ENCODE measurements at places on chromosomes 4 and X. TPM values are rescaled to one million over a fixed set of nuclear protein-coding genes. Genes with fewer than 3 reads are reported as not detected.
A peak's percentile ranks its signal among the peaks of the same experiment; 100 is the strongest.

- H3K27me3 ChIP-seq: no peaks in the 10 kb centered on the region
- no peak overlapping the region for H3K27ac ChIP-seq
- no peak overlapping the region for H3K4me3 ChIP-seq
- H3K4me1 ChIP-seq: no peaks in the 10 kb centered on the region
- no peak for DNase-seq
- H3K36me3 ChIP-seq: no peaks in the 10 kb centered on the region
Observed at GRCh38 chr4:88575186-88575585, 17.1 kb upstream of the HERC3 start.

DNA sequence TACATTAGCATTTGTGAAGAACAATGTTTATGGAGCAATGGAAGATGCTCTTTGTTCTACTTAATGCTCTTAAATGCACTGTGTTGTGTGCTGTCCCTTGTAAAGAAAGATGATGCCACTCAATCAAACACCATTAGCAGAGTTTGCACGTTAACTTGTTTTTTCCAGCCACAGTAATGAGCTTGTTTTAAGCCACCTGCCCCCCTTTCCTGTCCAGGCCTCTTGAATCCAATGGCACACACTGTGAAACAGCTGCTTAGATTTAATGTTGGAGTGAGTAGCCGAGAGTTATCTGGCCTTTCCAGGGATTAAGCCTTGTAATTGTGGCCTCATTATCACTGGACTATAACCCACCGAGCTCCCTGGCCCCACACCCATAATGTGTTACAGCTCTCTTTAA, 86.0 kb downstream of the PAK3 start:
- no peak overlapping the region for H3K27ac ChIP-seq
- DNase-seq: no peak
- H3K4me3 ChIP-seq: no peak overlapping the region
- H3K27me3 ChIP-seq: no peaks in the 10 kb centered on the region
- H3K4me1 ChIP-seq: no peaks in the 10 kb centered on the region

DNA sequence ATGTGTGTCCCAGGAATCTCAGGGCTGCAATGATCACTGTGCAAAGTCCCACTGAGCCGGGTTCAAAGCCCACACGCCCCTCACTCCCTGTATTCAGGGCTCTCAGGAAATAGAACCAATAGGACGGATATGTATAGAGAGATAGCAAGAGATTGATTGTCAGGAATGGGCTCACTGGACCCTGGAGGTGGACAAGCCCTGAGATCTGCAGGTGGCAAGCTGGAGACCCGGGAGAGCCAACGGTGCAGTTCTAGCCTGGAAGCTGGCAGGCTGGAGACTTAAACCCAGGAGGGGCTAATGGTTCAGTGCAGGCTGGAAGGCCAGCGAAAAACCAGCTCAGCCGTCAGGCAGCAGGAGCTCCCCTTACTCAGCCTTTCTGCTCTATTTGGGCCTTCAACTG, 52.8 kb upstream of the ADRA2C start:
- H3K36me3 ChIP-seq: no peaks in the 10 kb centered on the region
- H3K27ac ChIP-seq: no peak overlapping the region
- no peak overlapping the region for H3K4me3 ChIP-seq
- DNase-seq: no peak

DNA sequence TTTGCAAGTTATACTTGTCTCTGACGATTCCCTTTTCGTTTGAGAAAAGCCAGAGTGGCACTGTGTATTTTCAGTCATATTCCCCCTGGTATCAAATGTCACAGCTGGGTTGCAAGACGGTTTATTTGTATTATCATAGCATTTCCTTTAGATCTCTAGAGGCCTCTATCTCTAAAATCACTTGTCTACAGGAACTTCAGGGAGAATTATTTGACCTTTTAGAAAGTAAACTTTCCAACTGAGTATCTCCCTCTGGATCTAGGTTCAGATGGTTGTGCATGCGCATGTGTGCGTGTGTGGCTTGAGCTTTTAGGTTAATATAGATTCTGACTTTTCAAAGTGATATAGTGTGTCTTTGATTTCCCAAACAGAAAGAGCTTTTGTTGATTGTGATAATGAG, 15.1 kb upstream of the TAB3 start:
- H3K27ac ChIP-seq: no peak overlapping the region
- no peaks in the 10 kb centered on the region for H3K4me1 ChIP-seq
- H3K27me3 ChIP-seq: no peaks in the 10 kb centered on the region
- no peak overlapping the region for H3K4me3 ChIP-seq

DNA sequence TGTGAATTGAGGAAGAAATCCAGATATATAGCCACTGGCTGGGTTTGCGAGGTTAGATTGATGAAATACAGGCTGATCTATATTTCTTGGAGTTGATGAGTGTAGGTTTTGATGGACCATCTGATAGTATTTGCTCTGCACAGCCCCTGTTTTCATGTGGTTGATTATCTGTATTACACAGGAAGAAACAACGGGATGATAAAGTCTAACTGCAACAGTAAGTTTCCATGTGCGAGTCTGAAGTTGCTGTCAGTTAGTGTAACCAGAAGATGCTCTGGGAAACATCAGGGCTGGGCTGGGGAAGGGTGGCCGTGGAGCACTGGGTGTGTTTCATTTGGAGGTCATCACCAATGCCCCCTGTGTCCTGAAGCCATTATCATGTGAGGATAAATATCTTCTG, 148.4 kb upstream of the SFRP2 start:
- no peaks in the 10 kb centered on the region for H3K4me1 ChIP-seq
- H3K27me3 ChIP-seq: no peaks in the 10 kb centered on the region
- DNase-seq: no peak

The ESX1 gene
- not detected for total RNA-seq

The ERAS gene
- not detected for total RNA-seq

DNA sequence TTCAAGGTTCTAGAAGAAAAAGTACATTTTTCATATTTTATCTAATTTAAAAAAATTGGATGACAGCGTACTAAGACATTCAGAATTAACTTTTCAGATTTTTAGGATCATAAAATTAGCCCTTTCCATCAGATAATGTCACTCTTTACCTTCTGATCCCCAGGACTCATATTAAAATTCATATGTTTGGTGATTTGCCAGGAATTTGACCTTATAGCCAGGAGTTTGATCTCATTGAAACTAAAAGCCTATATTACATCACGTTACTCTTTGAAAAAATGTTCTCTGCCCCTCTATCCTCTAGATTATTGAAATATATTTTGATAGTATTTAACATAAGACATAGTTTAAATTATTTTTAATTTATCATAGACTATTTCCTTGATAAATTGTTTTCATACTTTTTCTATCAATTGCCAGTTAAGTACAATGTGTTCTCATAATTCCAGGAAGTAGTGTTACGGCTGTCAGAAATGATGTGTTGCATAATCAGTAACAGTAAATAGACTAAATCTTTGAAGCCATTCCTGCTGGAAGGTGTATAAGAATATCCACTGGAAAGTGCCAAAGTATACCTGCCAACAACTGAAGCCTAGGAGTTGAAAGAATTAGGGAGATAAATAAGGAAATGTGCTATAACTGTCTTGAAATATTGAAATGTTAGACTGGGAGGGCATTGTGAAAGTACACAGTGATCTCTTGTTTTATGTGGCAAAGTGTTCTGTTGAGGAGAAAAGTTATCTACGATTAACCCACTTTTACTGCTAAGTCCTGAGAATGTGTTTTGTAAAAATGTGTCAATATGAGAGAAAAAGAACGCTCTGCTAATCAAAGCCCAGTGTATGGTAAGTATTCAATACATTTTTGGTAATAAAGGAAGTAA, 32.9 kb upstream of the PDGFC start:
- H3K27me3 ChIP-seq: no peaks in the 10 kb centered on the region
- peaks cover 2% of the 10 kb centered on the region for H3K4me1 ChIP-seq
- H3K36me3 ChIP-seq: no peaks in the 10 kb centered on the region
- H3K27ac ChIP-seq: no peak overlapping the region
- H3K4me3 ChIP-seq: no peak overlapping the region

GRCh38 chrX:104679175-104679574, 113.2 kb downstream of the IL1RAPL2 start:
- H3K4me3 ChIP-seq: no peak overlapping the region
- no peak for DNase-seq
- H3K4me1 ChIP-seq: no peaks in the 10 kb centered on the region
- no peaks in the 10 kb centered on the region for H3K36me3 ChIP-seq

DNA sequence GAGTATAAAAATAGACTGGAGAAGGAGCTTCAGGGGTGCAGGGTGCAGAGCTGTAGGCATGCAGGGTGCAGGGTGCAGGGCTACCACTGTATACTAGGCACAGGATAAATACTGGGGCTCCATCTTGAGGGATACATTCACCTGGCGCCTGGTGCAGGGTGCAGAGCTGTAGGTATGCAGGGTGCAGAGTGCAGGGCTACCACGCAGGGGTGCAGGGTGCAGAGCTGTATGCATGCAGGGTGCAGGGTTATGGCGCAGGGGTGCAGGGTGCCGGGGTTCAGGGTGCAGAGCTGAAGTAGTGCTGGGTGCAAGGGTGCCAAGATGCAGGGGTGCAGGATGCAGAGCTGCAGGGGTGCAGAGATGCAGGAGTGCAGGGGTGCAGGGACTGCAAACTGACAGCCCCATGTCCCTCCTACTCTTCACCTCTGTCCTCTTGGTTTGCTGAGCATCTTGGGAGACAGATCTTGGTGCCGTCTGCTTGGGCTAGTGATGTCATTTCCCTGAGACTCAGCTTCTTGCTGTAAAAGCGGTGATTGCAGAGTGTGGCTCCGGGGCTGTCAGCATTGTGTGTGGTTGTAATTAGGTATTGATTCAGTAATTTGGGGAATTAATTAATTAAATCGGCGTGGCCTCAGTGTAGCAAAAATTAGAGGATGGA, 91.2 kb downstream of the ADRA2C start:
- no peaks in the 10 kb centered on the region for H3K4me1 ChIP-seq
- peaks cover 59% of the 10 kb centered on the region for H3K27me3 ChIP-seq
- H3K4me3 ChIP-seq: no peak overlapping the region
- H3K36me3 ChIP-seq: no peaks in the 10 kb centered on the region

The APELA gene
- total RNA-seq: not detected

- peak; percentile 77 for DNase-seq
- no peaks in the 10 kb centered on the region for H3K27me3 ChIP-seq
Observed at GRCh38 chr4:28373601-28374000, 1513.0 kb downstream of the STIM2 start.

GRCh38 chr4:184472614-184473498, 1.5 kb downstream of the IRF2 start:
- peak overlapping the region; percentile 89 for H3K27ac ChIP-seq
- H3K36me3 ChIP-seq: 0 out of 2 replicates have a peak, but pooled peaks cover 2% of the 10 kb centered on the region
- no peaks in the 10 kb centered on the region for H3K27me3 ChIP-seq
- H3K4me3 ChIP-seq: peak overlapping the region; percentile 78
- peak; percentile 51 for DNase-seq

The SGMS2 gene
- 57.5 TPM for total RNA-seq

- no peak for DNase-seq
- no peaks in the 10 kb centered on the region for H3K27me3 ChIP-seq
- no peak overlapping the region for H3K27ac ChIP-seq
- H3K4me3 ChIP-seq: no peak overlapping the region
- no peaks in the 10 kb centered on the region for H3K36me3 ChIP-seq
Observed at GRCh38 chrX:30779453-30780030, 109.5 kb downstream of the TAB3 start.

GRCh38 chrX:32118832-32119231, 1047.0 kb upstream of the FTHL17 start:
- DNase-seq: no peak
- no peaks in the 10 kb centered on the region for H3K27me3 ChIP-seq
- no peak overlapping the region for H3K4me3 ChIP-seq
- H3K4me1 ChIP-seq: no peaks in the 10 kb centered on the region
- H3K36me3 ChIP-seq: no peaks in the 10 kb centered on the region

The TIGD4 gene
- total RNA-seq: not detected

The INPP4B gene
- 14.0 TPM for total RNA-seq

The UCP1 gene
- total RNA-seq: not detected
